ENCODE measurements at places on chromosomes 13 and 19.

GRCh38 chr13:74485757-74486156, 351.6 kb upstream of the KLF12 start:
- DNase-seq, result no peak

DNA sequence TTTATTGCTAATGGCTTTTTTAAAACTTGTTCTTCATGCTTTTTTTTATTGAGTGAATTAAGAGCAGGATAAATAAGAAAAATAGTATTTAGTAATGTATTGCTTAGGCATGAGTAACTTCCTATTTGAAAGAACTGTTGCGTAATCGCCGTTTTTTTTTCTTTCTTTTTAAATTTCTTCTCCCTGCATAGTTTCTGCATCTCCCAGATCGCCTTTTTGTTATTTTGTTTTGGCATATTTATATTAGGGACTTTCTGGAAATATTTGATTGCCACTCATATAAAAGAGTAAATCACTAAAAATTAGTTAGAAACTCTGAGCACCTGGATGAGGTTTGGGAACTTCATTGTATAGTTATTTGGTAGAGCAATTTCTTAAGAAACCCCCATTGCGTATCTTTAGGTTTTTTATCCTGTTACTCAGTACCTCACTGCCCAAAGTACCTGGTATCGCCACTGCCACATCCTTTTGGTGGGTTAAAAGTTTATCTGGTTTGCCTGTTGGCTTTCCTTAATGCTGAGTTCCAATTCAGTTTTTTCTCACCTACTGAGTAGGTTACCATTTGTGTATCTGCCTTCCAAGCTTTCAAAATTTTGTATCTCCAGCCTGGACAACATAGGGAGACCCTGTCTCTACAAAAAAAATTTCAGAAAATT, 36.2 kb upstream of the LPAR6 start:
- DNase-seq, result no peak

DNA sequence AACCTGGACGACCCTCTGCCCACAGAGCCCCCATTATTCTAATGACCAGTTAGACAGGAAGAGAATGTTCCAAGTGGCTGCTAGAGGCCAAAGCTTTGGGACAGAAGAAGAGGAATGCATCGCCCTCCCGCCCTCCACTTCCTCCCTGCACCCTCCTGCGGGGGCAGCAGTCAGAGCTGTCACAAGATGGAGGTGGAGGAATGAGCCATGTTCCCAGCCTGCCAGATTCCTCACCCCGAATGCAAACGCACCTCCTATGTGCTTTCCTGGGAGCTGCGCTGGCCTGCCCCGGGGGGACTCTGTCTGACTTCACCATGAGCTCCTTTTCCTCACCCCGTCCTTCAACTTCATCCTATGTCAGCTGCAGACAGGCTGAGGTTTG, 1.7 kb downstream of the YJEFN3 start:
- no peak for DNase-seq

- no peak for DNase-seq
These were observed 405.7 kb downstream of the KCNRG start for GRCh38 chr13:50420718-50421472.

GRCh38 chr19:31515931-31516330, 166.7 kb upstream of the TSHZ3 start:
- DNase-seq, result no peak

DNA sequence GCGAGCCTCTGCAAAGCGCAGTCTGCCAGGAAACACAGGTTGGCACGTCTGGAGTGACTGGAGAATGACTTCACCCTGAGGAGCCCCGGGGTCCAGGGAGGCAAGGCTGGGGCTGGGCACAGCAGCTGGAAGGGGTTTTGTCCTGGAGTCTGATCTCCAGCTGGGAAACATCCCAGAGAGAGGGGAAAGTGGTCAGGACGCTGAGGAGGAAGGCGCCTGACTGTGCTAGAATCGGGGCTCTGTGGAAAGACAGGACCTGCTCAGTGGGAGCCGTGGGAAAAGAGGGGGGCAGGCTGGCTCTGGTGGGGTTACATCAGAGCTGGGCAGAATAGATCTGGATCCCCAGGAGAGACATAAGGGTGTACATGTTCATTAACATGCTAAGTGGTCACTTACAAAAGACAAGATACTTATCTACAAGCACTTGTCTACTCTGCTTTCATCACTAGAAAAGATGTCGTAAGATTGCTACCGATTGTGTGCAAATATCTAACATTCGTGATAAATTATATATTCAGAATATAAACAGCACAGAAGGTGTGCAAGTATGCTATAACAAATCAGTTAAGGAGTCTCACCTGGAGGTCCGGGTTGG, 106.6 kb downstream of the COL4A1 start:
- no peak for DNase-seq

DNA sequence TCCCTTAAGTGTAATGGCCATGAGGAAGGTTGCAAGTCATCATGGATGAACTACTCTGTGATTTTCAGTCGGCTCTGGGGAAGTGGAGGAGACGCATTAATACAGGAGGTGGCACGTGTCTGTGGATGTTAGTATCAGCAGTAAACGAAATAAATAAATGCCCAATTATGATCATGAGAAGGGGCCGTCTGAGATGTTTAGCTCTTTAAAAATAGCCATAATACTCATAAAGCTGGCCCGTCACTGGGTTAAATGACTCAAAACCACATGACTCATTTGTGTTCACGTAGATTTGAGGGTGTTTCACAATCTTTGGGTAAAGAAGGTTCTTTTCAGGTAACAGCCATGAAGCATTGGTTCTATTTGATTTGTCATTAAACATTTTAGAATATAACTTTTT, 620.6 kb downstream of the GPC6 start:
- no peak for DNase-seq

DNA sequence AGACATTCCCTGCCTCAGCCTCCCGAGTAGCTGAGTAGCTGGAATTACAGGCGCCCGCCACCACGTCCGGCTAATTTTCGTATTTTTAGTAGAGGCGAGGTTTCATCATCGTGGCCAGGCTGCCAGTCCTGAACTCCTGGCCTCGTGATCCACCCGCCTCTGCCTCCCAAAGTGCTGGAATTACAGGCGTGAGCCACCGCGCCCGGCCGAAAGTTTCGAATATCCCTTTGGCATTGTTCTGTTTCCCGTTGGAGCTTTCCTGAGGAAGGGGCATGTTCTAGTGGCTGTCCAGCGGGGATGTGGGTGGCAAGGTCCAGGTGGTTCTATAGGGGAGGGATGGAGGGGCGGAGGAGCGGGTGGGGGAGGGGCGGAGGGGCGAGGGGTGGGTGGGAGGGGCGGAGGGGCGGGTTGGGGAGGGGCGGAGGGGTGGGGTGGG, 2.1 kb upstream of the BSG start:
- DNase-seq, result no peak

GRCh38 chr13:105278943-105279381, 1256.5 kb downstream of the EFNB2 start:
- no peak for DNase-seq

DNA sequence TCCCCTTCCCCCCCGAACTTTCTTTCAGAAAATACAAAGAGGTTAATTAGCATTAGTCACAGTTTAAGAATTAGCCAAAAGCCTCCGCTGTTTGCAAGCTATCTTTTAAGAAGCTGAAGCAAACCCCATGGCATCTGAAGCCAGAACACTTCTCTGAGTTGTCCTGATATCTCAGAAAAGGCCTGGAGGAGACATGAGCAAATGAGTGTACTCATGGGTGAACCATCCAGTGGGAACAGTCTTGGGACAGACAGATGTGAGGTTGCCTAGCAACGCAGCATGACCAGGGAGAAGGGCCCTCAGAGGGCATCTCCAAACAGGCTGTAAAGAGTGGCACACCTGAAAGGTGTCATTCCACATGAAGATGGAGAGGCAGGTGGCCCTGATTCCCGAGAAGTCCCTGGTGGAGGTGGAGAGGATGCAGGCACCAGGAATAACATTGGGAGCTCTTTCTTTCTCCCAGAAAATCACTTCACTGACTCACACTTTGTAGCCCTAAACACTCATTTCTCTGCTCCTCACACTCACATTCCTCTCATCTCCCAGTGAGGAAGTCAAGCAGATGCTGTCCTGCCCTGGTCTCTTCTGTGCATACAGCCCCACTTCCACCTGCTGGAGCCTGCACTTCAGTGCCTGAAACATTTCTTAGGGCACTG, 87.0 kb upstream of the TSHZ3 start:
- no peak for DNase-seq

- peak; percentile 63 for DNase-seq
These were observed 902 bp upstream of the ZNF428 start for GRCh38 chr19:43620061-43621001.

- DNase-seq, result no peak
These were observed 2.0 kb upstream of the GPR32 start for GRCh38 chr19:50768277-50768676.

- no peak for DNase-seq
These were observed 1.6 kb upstream of the GAS6 start for GRCh38 chr13:113865427-113865826.

GRCh38 chr13:67408798-67409197, 178.7 kb upstream of the PCDH9 start:
- DNase-seq, result peak; percentile 1

DNA sequence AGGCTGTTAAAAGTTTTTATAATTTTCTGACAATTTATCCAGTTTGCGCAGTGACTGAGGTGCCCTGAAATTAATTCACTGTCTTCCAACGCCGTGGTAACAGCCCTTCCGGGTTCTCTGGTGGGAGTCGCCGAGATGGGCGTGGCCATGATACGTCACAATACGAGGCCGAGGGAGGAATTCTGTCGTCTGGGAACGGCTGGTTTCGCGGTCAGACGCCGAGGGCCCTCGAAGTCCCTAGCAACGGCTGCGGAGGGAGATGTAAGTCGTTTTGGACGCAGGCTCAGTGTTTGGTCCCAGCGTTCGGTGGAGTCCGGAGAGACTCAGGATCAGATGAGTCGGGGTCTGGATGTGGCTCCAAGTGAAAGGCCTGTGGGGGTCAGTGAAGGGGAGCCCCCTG, 21.7 kb downstream of the ZNF613 start:
- no peak for DNase-seq

DNA sequence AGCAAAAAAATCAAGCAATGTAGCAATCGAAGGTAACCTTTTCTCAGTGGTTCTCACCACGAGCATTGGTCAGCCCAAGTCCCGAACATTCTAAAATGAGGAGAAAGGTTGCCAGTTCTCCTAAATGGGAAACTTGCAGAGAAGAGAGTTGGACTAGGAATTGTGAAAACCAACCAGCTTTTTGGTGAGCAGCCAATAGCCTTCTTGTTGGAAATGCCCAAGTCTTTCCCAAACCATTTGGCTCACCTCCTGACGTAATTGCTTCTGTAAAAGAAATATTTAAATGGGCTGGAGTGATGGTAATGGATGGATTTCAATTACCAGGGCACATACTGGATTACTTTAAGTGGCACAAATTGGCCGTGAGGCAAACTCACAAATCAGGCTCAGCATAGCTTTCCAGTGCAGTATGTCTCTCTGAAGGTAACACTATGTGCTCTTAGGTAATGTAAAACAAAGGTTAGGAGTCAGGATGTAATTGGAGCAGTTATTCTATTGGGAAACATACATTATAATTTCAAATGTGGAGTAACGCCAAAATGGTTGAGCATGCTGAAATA, 423.2 kb downstream of the KLF5 start:
- no peak for DNase-seq

DNA sequence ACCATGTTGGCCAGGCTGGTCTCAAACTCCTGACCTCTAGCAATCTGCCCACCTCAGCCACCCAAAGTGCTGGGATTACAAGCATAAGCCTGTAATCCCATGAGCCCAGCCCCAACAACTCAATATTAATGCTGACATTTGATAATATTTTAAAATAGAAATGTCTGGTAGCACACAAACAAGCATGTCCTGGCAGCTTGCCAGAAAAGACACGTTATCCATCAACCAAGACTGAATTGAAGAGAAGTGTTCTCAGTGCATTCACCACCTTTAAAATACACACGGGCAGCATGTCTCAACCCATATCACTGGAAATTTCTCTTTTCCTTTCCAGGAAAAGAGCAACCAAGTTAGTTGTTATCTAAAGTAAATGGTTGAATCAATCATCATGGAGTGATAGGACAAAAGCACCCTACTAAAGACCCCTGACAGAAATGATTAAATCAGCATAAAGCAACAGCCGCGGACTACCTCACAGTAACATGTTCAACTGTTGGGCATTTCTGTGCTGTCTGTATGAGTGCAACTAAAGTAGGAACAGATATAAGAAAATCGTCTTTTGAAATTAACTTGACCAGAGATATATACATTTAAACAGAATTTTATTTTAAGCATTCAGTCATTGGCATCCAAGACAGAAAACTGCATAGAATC, 25.0 kb downstream of the LHFPL6 start:
- no peak for DNase-seq

GRCh38 chr13:109746364-109746763, 40.0 kb downstream of the IRS2 start:
- DNase-seq, result no peak

GRCh38 chr13:19985219-19985556, 26.7 kb downstream of the ZMYM2 start:
- no peak for DNase-seq

- DNase-seq, result no peak
These were observed 1.4 kb upstream of the GIPC1 start for GRCh38 chr19:14497228-14497921.

DNA sequence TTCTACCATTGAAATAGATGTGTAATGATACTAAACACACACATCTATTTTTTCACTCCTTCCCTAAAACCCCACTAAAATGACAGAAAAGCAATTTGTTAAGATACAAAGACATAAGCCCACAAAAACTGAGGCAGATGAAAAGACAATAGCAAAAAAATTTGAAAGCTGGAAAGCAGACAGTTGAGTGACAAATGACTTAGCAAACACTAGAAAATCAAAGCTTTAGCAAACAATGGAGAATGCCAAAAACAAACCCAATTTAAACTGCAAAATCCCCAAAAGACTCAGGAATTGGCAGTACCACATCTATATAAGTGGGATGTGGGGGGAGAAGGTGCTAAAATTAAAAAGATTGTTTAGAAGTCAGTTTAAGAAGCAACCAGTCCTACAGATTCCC, 9.5 kb downstream of the TSC22D1 start:
- no peak for DNase-seq

DNA sequence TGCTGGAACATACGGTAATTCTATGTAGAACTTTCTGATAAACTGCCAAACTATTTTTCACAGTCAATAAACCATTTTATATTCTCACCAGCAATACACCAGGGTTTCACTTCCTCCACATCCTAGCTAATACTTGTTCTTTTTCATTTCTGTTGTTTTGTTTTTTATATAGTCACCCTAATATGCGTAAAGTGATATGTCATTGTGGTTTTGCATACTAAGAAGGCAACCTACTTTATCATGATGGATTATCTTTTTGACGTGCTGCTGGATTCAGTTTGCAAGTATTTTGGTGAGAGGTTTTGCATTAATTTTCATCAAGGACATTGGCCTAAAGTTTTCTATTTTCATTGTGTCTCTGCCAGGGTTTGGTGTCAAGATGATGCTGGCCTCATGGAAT, 1384.1 kb downstream of the UQCRFS1 start:
- no peak for DNase-seq

- no peak for DNase-seq
These were observed 4.4 kb downstream of the DACT3 start for GRCh38 chr19:46656541-46656940.

- DNase-seq, result no peak
These were observed 19.0 kb downstream of the MAN2B1 start for GRCh38 chr19:12647490-12648071.

GRCh38 chr19:18109341-18109732, 11.8 kb downstream of the MAST3 start:
- no peak for DNase-seq

GRCh38 chr13:73075954-73076353, 17.1 kb downstream of the KLF5 start:
- no peak for DNase-seq
